ENCODE measurements at places on chromosomes 6 and 20.
A peak's percentile ranks its signal among the peaks of the same experiment; 100 is the strongest.

DNA sequence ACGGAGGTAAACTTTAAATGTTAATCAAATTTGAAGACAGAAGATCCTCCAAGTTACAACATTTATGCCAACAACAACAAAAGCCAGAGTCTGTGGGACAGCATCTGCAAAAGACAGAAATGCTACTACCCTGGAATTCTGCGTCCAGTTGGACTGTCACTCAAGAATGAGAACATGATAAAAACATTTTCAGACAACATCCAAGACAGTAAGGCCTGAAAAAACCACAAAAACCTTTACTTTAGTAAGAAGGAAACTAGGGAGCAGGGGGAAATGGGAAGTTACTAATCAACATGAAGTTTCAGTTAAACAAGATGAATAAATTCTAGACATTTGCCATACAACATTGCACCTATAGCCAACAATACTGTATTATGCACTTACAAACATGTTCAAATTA, 77.6 kb downstream of the MLIP start:
- no peak for DNase-seq

- DNase-seq = no peak
Observed at GRCh38 chr6:42263165-42263728, 45.6 kb upstream of the MRPS10 start.

DNA sequence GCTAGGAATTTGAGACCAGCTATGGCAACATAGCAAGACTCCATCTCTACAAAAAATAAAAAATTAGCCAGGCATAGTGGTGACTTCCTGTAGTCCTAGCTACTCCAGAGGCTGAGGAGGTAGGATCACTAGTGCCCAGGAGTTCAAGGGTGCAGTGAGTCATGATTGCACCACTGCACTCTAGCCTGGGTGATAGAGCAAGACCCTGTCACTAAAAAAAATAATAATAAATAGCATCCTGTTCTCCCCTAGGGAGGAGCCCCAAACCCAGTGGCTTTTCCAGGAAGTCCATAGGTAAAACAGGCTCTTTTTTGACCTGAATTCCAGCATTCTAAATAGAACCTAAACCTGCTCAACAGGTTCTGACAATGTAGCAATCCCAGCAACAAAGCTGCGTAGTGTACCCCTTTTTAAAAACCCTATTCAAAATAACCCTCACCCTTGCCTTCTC, 192.0 kb downstream of the ALDH8A1 start:
- no peak for DNase-seq

GRCh38 chr6:168014428-168014827, 17.0 kb downstream of the KIF25 start:
- no peak for DNase-seq

DNA sequence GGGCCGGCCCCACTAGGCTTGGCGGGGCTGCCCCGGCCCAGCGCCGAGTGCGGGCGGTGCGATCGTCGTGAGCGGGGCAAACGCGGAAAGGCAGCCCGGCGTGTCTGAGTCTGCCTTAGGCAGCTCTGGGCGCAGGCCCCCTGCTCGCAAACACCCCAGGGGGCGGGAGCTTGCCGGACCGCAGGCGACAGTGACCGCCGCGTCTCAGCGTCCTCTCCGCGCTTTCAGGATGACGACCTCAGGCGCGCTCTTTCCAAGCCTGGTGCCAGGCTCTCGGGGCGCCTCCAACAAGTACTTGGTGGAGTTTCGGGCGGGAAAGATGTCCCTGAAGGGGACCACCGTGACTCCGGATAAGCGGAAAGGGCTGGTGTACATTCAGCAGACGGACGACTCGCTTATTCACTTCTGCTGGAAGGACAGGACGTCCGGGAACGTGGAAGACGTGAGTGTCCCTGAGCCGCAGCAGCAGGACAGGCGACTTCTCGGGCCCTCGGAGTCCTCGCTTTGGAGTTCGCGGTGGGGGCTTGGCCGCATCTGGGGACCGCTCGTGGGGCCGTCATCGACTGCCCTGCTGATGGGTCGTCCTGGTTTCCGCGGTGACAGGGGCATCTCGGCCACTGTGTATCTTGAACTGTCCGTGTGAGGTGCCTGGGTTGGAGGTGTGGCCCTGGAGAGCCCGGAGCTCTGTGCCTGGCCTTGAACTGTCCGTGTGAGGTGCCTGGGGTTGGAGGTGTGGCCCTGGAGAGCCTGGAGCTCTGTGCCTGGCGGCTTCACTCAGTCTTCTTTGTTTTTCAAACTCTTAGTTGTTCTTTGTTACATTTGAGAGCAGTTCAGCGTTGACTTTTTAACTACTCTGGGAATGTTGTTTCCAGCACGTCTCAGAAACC, 786 bp downstream of the ADRM1 start:
- DNase-seq = peak; percentile 65

DNA sequence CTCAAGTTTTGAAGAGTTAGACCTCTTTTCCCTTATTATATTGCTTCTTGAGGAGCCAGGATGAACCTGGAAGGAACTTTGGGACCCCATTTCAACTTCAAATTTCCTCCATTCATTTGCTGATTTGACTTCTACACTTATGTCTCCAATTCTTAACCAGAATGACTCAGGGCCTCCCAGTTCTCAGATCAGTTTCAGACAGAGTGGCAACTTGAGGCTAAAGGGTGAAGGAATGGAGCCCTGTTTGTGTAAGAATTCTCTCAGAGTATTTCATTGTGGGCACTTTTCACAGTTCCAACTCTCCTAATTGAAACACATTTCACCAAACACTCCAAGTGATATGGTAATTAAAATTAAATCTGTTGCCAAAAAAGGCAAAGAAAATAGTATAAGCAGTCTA, 109.0 kb upstream of the FLRT3 start:
- no peak for DNase-seq

DNA sequence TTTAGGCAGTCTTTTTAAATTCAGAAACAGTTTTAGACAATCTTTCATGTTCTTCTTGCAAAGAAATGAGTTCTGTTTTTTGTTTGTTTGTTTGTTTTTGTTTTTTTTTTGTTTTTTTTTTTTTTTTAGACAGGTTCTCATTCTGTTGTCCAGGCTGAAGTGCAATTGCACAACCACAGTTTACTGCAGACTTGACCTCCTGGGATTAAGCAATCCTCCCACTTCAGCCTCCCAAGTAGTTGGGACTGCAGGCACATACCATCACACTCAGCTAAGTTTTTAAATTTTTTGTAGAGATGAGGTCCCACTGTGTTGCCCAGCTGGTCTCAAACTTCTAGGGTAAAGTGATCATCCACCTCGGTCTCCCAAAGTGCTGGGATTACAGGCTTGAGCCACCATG, 96.2 kb downstream of the OTOR start:
- no peak for DNase-seq

DNA sequence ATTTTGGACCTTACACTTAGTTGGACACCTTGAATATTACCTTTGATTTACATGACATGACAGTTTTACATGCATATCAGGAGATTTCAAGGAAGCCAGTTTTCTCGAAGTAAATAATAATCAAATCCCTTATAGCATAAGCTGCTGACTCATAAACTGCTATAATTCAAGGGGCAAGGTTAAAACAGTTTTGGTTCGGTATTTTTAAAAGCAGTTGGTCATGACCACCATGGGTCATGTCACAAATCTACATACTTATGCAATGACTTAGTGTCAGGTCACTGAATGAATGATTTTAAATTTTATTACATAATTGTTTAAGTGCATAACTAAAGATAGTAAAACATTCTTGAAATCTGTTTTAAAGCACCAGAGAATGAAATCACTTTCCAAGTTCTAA, 158.0 kb downstream of the DST start:
- DNase-seq = no peak

DNA sequence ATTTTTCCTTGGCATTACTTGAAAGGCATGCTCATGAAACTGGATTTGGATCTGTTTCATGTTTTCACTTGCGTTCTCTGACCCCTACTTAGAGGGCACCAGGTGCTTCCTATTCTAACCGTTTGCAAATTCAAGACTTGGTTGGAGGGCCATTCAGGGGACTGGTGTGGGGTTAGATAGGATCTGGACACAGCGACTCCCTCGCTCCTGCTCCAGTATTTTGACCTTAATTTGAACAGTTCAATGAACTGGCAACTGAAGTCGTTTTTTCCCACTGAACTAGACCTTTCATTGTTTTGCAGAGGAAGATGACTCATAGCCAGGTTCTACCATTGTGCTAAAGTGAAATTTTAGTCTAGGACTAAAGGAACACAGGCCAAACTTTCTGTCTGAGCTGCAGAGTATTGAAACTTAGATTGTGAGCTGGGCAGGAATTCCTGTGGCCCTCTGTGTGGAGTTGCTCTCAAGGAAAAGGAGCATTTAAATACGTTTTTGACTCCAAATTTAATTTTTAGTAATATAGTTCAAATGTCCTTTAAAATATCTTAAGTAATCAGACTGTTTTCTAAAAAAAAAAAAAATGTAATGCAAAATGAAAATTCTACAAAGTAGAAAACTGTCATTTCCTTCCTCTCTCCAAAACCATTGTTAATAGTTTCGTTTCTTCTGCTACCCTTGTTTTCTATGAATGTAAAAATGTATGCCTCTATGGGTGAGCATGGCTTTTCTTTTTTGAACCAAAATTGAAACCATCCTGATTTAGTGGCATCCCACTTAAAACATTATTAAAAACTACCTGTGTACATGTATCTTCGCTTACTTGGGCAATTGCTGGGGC, 64.8 kb downstream of the UTRN start:
- DNase-seq = no peak

GRCh38 chr6:165930668-165931214, 236.9 kb downstream of the TBXT start:
- no peak for DNase-seq

DNA sequence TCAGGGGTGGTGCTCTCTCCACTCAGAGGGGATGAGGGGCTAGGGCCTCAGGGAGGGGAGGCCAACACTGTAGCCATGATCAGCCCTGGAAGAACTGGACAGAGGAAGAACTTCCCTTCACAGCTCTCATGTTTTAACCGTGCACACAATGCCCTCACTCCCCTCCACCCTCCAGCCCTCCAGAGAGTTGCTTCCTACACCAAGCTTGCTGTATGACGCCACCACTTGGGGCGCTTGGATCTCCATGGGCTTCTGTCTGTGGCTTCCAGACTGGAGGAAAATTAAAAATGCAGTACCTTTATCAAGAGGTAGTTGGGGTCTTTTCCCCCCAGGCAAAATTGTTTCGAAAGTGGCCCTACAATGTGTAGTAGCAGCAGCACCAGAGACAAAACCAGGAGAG, 48.4 kb downstream of the ARHGAP40 start:
- no peak for DNase-seq

GRCh38 chr20:49297605-49298530, 20.0 kb upstream of the ZNFX1 start:
- no peak for DNase-seq

GRCh38 chr20:53752971-53753879, 159.6 kb upstream of the ZNF217 start:
- no peak for DNase-seq

DNA sequence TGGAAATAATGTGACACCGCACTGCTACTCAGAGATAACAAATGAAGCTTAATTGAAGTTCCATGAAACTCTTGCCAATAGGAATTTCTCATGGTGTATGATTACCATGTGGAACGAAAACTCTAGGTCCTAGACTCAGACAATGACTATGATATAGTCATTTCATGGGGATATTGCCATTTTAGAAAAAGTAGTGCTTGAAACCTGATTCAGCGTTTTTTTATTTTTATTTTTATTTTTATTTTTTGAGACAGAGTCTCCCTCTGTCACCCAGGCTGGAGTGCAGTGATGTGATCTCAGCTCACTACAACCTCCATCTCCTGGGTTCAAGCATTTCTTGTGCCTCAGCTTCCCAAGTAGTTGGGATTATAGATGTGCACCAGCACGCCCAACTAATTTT, 253.9 kb downstream of the FARS2 start:
- no peak for DNase-seq

- DNase-seq = peak; percentile 38
Observed at GRCh38 chr20:49575551-49576060, 7.7 kb upstream of the PTGIS start.

- no peak for DNase-seq
Observed at GRCh38 chr20:22729616-22730236, 145.4 kb upstream of the FOXA2 start.

DNA sequence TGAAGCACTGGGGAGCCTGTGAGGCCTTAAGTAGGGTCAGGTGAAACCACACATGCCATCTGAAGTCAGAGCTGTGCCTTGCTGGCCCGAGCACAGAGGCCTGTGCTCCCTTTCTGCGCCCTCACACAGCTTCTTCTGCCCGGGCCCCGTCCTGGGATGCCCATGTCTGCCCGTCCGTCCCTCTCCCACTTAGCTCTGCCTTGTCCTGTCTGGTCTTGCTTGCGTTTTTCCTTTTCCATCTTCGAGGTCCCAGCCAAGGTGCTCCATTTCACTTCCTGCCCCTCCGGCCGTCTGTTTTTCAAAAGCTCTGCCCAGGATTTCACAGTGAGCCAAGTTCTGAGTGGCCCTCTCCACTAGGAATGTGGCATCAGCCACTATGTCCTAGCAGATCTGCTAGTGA, 45.6 kb downstream of the PYGB start:
- no peak for DNase-seq

DNA sequence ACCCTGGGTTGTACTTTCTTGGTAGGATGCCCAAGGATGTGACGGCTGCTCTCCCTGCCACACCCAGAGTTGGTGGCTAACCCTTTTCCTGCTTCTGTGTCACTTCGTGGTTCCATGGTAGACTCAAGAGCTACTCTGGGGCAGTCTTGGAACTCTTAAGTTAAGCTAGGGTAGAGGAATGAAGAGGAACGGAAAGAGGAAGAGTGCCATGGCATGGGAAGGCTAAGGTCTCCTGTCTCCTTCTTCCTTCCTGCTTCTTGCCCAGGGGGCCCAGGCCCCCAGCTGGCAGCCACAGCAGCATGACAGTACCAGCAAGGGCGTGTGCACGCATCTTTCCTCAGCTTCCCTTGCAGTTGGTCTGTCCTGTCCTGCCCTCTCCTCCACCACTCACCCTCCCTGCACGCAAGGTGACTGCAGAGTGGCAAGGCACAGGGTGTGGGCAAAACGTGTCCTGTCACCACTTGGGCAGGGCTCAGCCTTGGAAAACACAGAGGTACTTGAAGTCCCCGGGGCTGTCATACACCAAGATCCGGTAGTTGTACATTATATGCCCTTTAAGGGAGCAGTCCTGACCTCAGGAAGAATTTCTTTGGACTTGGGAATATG, 39.8 kb upstream of the TGM3 start:
- no peak for DNase-seq

DNA sequence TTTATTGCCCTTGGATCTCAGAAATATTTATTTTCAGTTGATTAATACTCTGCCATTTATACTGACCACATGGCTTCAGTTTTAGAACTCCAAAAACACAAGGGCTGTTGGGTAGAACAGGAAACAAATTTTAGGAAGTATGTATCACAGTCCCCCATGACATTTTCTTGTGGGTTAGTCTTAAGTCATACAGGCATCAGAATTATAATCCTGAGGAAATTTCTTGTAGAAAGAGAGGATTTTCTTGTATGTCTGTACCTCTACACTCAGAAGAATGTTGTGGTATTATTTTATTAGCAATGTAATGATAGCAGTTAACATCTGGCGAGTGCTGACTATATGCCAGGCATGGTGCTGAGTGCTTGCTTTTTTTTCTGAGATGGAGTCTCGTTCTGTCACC, 302.9 kb downstream of the CLIC5 start:
- DNase-seq = no peak

- DNase-seq = no peak
Observed at GRCh38 chr6:164303102-164303964, 888.8 kb downstream of the QKI start.

Measured in activated CD8-positive, alpha-beta memory T cell treated with anti-CD3 and anti-CD28 coated beads, Interleukin-2, amount 50 U/mL, for 48 hours (primary cell).